ENCODE measurements at places on chromosomes 12 and 14.

DNA sequence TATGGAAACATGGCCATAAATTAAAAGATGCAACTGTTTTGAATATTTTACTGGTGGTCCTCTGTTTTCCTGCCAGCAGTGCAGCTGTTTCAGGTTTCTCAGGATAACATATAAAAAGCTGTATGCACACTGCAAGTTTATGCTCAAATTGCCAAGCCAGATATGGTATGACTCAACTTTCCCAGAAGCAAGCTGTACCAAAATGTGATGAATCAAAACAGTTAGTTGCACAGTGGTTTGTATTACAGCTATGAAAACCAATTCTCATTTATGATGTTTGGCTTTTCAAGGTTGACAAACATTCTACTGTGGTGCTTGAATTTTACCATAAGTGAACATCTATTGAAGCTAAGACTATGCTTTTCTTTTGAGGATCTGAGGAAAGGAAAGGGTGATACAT lies 15.5 kb downstream of the TRMT5 start:
- DNase-seq: no peak
- no peak overlapping the region for H3K4me3 ChIP-seq
- H3K4me1 ChIP-seq: peaks cover 6% of the 10 kb centered on the region
- no peak overlapping the region for H3K27ac ChIP-seq
- H3K36me3 ChIP-seq: peaks cover 9% of the 10 kb centered on the region

DNA sequence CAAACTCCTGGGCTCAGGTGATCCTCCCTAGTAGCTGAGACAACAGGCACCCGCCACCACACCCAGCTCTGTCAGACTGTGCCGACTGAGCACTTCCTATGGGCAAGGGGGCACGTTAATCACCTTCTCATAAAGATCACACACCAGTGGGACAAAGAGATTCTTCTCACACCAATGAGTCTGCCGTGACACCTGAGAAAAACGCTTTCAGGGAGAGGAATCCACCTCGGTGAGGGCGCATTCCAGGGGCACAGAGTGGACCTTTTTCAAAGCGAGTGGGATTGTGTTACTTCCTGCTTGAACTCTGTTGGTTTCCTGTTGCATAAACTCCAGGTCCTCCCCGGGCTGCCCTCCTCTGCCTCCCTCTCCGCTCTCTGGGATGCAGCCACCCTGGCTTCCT lies 17.5 kb upstream of the SCARB1 start:
- H3K4me3 ChIP-seq: no peak overlapping the region
- H3K27ac ChIP-seq: peak overlapping the region; percentile 43
- no peaks in the 10 kb centered on the region for H3K36me3 ChIP-seq

DNA sequence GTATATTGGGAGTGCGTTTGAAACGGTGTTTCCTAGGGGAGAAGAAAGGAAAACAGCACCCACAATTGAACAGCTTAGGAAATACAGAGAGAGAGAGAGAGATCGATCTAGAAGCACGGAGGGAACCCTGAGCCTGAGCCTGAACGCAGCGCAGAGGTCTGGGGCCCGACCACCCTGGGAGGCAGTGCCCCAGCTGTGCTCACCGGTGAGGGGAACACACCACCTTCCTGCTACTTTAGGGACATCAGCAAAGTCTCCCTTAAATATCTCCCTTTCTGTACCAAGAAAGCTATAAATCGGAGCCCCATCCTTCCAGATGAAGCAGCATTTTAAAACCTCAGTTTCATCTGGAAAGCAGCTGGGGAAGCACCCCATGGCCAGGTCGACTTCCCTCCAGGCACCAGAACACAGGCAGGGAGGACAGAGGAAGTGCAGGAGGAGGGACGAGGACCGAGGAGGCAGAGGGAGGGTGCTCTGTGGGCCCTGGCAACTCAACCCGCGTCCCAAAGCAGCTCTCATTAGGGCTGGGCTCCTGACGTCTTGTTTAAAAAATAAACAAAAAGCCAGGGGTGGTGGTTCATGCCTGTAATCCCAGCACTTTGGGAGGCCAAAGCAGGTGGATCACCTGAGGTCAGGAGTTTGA lies 12.2 kb downstream of the RIMBP2 start:
- peaks cover 3% of the 10 kb centered on the region for H3K4me1 ChIP-seq
- peaks cover 2% of the 10 kb centered on the region for H3K27me3 ChIP-seq
- DNase-seq: peak; percentile 24
- no peaks in the 10 kb centered on the region for H3K36me3 ChIP-seq

DNA sequence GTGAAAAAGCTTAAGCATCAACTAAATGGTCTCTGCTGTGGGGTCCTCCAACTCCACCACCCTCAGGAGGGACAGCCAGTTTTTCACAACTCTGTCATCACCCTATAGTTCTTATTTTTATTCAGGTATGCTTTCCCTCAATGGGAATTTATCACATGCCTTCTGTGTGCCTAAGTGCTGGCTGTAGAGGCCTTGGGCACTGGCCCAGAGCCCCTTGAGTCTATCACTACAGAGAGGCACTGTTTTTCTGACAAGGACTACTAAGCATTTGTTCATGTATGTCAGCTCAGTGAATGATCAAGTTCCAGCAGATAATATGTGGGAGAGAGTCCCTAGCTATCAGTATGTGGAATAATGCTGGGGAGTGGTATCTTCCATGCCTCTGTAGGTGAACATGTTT lies 463.9 kb downstream of the NPAS3 start:
- H3K27me3 ChIP-seq: peaks cover under 1% of the 10 kb centered on the region
- peaks cover 10% of the 10 kb centered on the region for H3K4me1 ChIP-seq
- no peaks in the 10 kb centered on the region for H3K36me3 ChIP-seq
- H3K4me3 ChIP-seq: no peak overlapping the region
- no peak for DNase-seq

- DNase-seq: no peak
- peaks cover 2% of the 10 kb centered on the region for H3K27me3 ChIP-seq
- no peaks in the 10 kb centered on the region for H3K4me1 ChIP-seq
- H3K36me3 ChIP-seq: no peaks in the 10 kb centered on the region
- H3K27ac ChIP-seq: no peak overlapping the region
- H3K4me3 ChIP-seq: no peak overlapping the region
Measured at GRCh38 chr14:29054119-29054518, 287.5 kb downstream of the FOXG1 start.

DNA sequence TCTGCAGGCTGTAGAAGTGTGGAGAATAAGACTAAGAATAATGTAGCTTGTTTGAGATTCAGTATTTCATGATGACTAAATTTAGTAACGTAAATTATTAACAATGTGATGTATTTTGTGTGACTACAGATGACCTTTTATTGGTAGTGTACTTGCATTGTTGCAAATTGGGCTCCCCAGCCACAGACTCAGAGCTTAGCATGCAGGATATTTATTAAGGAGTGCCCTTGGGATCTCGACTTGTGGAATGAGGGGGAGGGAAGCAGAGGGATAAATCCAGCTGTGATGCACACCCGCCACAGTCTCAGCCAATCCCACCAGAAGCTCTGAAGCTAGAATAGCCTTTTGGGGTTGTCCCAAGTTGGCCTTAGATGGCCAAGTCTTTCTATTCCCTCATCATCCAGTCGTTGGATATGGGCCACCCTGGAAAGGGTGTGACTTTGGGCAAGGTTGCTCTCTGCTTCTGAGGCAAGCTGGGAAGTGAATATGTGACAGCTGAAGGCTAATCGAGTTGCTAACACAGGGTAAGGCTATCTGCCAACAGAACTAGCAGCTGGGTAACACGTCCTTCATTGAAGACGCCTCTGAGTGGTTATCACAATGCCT lies 42.1 kb upstream of the USP44 start:
- no peak overlapping the region for H3K4me3 ChIP-seq
- H3K27ac ChIP-seq: no peak overlapping the region
- H3K36me3 ChIP-seq: no peaks in the 10 kb centered on the region

DNA sequence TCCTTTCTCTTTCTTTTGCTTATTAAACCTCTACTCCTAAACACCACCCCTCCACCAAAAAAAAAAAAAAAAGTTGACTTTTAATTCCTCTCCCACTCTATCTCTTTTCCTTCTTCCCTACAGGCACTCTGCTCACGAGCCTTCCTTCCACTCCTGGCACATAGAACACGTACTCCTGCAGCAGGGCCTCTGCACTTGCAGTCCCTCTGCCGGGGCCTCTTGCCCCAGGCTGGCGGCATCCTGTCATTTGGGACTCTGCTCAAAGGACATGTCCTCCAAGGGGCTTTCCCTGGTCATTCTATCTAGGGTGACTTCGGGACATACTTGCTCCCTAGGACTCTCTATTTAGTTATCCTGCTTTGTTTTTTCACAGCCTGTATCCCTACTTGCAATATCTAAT lies 7.7 kb downstream of the FOS start:
- H3K4me1 ChIP-seq: peaks cover 20% of the 10 kb centered on the region
- H3K27me3 ChIP-seq: peaks cover 4% of the 10 kb centered on the region
- H3K36me3 ChIP-seq: peaks cover 5% of the 10 kb centered on the region

- no peak overlapping the region for H3K4me3 ChIP-seq
- no peak for DNase-seq
- no peaks in the 10 kb centered on the region for H3K27me3 ChIP-seq
- H3K36me3 ChIP-seq: peaks cover 4% of the 10 kb centered on the region
Measured at GRCh38 chr14:54232735-54233134, 164.1 kb upstream of the CDKN3 start.

- peaks cover 99% of the 10 kb centered on the region for H3K27me3 ChIP-seq
- no peak overlapping the region for H3K27ac ChIP-seq
- DNase-seq: no peak
- peak overlapping the region; percentile 37 for H3K4me3 ChIP-seq
Measured at GRCh38 chr14:60515511-60516289, 6.8 kb downstream of the SIX6 start.

DNA sequence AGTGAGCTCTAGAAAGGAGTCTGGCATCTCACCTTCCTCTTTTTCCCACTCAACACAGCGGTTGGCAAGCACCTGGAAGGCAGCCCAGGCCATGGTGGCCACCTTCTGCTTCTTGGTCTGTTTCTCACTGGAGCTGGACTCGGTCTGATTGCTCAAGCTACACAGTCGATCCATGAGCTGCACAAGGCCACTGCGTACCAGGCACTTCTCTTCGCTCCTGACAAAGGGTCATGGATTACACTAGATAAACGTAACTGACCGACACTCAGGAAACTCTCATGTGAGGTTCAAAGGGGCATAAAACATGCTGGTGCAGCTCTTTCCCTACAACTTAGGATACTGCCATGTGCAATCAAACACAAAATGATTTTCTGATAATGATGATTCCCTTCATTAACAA lies 113.7 kb downstream of the TRAFD1 start:
- no peak for DNase-seq
- no peak overlapping the region for H3K4me3 ChIP-seq
- H3K27ac ChIP-seq: no peak overlapping the region
- H3K27me3 ChIP-seq: no peaks in the 10 kb centered on the region

DNA sequence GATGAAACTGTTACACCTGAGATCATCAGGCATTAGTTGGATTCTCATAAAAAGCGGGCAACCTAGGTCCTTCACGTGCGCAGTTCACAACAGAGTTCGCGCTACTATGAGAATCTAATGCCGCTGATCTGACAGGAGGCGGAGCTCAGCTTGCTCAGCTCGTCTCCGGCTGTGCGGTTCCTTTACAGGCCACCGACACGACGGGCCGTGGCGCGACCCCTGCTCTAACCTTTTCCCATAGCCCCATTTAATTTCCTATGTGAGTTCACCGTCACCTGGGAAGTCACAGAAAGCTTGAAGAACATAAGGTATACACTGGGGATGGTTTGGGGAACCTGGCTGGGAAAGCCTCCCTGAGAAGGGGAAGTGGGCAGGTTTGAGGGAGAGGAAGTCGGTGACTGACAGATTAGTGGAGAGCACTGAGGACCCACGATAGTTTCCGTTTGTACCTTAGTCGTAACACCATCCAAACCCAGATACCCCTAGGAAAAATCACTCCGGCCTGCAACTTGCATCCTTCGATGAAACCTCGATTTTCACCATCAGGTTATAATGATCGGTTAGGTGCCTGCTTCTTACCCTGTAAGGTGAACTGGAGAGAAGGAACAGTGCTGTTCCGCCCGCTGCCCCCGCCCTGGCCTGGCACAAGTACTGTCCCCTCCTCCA lies 2.8 kb upstream of the AAAS start:
- peaks cover 26% of the 10 kb centered on the region for H3K27me3 ChIP-seq
- H3K4me3 ChIP-seq: peak overlapping the region; percentile 63
- H3K4me1 ChIP-seq: peaks cover 27% of the 10 kb centered on the region
- H3K36me3 ChIP-seq: no peaks in the 10 kb centered on the region

- no peak overlapping the region for H3K27ac ChIP-seq
- H3K4me3 ChIP-seq: no peak overlapping the region
- peaks cover 8% of the 10 kb centered on the region for H3K36me3 ChIP-seq
- H3K27me3 ChIP-seq: no peaks in the 10 kb centered on the region
- peaks cover 21% of the 10 kb centered on the region for H3K4me1 ChIP-seq
Measured at GRCh38 chr14:81471062-81471461, 62.6 kb downstream of the SEL1L start.

DNA sequence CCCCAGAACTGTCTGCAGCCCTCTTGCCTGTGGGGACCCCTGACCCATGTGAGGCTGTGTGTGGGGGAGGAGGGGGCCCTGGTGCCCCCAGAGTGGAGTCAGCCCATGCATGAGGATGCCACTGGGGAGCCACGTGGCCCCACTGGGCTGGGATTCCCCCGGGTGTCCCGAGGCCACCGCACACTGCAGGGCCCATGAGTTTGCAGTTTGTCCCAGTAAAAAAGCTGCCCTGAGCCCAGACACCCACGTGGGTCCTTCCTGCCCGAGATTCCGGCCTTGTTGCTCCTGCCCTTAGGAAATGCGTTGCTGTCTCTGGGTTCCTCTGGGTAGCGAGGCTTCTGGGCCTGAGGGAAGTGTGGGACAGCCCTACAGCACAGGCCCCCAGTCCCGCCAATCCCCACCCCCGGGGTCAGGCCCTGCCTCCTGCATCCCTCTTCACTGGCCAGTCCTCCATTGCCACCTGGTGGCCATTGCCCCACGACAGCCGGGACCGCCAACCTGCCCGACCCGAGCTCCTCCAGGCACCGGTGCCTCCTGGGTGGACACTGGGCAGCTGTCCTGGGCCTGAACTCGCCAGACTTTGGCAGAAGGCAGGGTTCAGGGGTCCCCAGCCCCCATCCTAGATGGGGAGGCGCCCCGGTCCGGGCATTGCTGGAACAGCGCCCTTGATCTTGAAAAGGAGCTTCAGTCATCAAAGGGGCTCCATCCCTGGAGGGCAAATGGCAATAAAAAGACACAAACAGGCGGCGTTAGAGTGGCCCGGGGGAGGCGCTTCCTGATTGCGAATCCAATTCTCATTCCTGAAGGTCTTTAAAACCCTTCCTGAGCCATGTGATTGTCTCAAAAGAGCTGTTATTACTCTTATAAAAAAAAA lies 15.6 kb upstream of the C14orf180 start:
- H3K4me1 ChIP-seq: peaks cover 35% of the 10 kb centered on the region
- H3K4me3 ChIP-seq: no peak overlapping the region
- no peaks in the 10 kb centered on the region for H3K36me3 ChIP-seq
- H3K27ac ChIP-seq: no peak overlapping the region

- no peak overlapping the region for H3K4me3 ChIP-seq
- no peaks in the 10 kb centered on the region for H3K36me3 ChIP-seq
- H3K27me3 ChIP-seq: peaks cover 8% of the 10 kb centered on the region
- H3K27ac ChIP-seq: no peak overlapping the region
Measured at GRCh38 chr12:4252601-4253000, 21.0 kb upstream of the CCND2 start.

Measured in mesothelial cell of epicardium (in vitro differentiated cells).